Left cardiac atrium (tissue), 4 donors: ENCODE measurements at places on chromosomes 11 and 22.

DNA sequence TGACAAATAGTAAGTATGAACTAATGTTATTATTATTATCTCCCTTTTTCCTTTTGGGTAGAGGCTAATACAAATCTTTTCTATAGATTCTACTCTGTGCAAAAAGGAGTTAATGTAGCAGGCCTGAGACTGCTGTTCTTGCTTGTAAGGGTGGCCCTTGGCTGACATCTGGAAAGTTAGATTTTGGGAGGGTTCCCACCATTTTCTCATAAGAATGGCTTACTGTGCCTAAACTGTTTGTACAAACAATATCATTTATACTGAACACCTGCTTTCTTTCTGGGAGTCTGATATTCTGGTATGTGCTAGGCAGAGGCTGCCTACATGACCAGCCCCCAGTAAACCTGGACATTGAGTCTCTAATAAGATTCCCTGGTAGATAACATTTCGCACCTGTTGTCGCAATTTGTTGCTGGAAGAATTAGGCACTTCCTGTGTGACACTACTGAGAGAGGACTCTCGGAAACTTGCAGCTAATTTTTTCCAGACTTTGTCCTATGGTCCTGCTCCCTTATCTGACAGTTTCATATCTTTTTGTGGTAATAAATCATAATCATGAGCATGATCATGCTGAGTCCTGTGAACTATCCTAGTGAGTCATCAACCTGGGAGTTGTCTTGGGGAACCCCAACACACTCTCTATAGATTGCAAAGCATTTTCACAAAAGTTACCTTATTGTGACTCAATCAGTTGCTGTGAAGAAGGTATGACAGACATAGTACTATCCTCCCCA is 257.7 kb upstream of the CCDC90B start:
- no peak for DNase-seq

- DNase-seq = no peak
Observed at GRCh38 chr11:17877886-17878285, 135.0 kb downstream of the SERGEF start.

GRCh38 chr11:20021212-20021611 is 139.1 kb downstream of the DBX1 start:
- DNase-seq = no peak

DNA sequence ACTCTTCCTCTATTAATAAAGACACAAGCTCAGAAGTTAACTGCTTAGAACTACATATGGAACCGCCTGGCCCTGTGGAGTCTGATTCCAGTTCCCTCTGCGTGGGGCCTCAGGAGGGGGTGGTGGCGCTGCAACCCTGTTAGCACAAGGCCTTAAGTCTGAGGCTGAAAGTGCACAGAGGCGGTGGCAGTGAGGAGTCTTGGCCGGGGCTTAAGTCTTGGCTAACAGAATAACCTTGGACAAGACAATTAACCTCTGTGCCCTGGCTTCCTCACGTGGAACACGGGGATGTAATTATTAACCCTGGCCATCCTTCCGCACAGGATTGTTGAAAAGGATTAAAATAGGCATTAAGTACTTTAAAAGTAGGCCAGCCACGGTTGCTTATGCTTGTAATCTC is 191.5 kb downstream of the CEP164 start:
- no peak for DNase-seq
